Activated T-cell treated with anti-CD3 and anti-CD28 coated beads, Interleukin-2, amount 50 U/mL, for 4 hours (primary cell): ENCODE measurements at places on chromosomes 7 and 10. TPM values are rescaled to one million over a fixed set of nuclear protein-coding genes. Genes with fewer than 3 reads are reported as not detected.

DNA sequence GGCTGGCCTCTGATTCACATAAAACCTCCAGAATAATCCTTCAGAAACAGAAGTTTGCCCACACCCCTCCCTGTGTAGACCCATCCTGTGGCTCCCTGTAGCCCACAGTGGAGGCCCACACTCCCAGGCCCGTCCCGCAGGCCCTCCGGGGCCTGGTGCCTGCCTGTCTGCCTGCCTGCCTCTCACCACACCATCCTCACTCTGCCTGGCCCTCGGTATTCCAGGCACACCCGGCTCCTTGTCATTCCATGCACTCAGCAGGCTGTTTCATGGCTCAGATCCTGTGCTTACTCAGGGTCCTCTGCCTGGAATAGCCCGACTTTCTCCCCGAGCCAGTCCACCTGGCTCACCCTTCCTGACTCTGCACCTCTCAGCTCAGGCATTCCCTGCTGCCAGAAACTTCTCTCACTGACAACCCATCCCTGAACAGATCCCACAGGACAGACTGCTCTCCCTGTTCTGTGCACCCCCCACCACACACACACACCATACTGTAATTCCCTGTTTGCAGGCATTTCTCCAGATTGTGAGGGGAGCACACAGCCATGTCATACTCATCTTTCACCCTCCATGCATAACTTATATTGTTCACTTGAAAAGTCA is 498.0 kb upstream of the ZMIZ1 start:
- no peak for DNase-seq

DNA sequence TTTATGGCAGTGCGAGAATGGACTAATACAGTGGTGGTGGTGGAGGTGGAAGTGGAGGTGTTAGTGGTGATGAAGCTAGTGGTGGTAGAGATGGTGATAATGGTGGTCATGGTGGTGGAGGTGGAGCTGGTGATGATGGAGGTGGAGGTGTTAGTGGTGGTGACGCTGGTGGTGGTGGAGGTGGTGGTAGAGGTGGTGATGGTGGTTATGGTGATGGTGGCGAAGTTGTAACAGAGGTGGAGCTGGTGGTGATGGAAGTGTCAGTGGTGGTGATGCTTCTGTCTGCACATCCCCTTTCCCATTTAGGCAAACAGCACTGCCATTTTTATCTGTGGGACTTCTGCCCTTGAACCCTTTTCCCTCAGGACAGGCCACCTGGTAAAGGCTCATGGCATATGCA is 7.4 kb upstream of the PTPRN2 start:
- DNase-seq: no peak

DNA sequence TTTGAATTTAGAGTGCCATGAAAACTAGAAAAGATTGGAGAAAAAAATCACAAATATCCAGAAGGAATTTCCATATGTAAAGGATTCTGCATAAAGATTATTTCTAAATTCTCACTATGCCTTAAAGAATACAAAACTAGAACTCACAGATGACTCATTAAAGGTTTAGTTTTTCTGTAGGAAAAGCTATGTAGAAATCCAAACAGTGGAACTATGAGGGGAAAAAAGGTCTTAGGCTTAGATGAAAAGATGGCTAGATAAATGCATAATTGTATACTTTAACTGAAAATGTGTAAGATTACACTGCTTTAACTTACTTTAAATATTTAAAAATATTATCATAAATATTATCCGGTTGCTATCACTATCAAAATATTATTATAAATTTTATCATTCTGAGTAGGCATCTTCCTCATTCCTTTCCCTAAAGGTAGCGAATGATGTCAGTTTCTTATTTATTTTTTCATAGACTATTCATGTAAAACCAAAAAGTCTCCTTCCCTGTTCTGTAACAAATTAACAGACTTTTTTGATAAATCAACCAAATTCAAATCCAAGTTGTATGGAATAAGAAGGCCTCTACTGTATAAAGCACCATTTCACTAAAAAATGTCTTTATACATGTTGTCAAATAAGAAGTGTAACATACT is 69.1 kb upstream of the COMTD1 start:
- no peak for DNase-seq

GRCh38 chr10:128230401-128230800 is 104.2 kb upstream of the MKI67 start:
- DNase-seq: no peak

DNA sequence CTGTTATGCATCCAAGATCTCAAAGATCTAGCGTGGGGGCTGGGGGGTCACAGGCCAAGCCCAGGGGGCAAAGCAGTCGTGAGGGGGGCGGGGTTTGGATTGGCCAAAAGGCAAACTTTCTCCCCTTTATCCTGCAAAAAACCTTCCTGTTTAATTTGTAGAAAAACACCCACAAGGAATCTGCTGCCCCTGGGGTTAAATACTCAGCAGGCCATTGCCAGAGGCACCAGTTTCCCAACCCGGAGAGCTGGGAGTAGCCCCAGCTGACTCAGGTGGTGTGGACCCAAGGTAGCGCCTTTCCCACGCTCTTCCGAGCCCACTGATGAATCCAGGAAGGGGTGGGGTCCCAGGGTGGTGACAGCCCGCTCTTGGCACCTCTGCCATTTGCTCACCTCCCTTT is 21.4 kb downstream of the KCP start:
- no peak for DNase-seq

The MUC3A gene
- total RNA-seq: not detected

The FAM25A gene
- not detected for total RNA-seq

GRCh38 chr10:43074827-43075611 is 1.9 kb upstream of the RET start:
- DNase-seq: no peak

The LRRTM3 gene
- total RNA-seq: not detected

The LZTS2 gene
- 10.2 TPM for total RNA-seq

The PKD2L1 gene
- not detected for total RNA-seq

The CNTNAP2 gene
- total RNA-seq: not detected

GRCh38 chr7:128916643-128916915 is 6.1 kb upstream of the KCP start:
- no peak for DNase-seq

DNA sequence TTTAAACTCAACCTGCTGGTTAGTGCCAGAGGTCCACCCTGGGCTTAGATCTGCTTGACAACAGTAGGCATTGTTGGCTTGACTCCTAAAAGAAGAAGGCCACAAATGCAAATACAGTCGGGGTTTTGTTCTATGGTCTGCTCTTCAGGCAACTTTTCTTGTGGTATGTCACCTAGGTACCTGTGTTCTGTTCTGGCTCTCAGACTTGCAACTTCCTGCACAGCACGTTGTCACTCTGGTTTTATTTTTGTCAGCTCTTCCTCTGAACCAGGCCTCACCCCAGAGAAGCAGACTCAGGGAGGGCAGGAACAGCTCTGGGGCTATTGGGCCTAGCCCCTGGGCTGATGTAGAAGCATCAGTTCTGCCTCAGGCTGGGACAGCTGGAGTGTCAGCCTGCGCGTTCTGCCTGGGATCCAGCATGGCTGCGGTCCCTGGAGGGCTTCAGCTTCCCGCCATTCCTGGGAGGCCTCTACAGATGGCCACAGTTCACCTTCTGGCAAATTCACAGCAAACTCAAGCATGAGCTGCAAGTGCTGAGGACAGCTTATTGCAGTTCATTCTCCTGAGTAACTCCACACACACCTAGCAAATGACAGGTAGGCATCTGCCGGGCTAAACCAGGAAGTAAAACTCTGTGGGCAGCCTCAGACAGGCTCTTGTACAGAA is 11.0 kb upstream of the PDCD4 start:
- no peak for DNase-seq

GRCh38 chr7:40151504-40151903 is 16.7 kb downstream of the SUGCT start:
- DNase-seq: no peak

DNA sequence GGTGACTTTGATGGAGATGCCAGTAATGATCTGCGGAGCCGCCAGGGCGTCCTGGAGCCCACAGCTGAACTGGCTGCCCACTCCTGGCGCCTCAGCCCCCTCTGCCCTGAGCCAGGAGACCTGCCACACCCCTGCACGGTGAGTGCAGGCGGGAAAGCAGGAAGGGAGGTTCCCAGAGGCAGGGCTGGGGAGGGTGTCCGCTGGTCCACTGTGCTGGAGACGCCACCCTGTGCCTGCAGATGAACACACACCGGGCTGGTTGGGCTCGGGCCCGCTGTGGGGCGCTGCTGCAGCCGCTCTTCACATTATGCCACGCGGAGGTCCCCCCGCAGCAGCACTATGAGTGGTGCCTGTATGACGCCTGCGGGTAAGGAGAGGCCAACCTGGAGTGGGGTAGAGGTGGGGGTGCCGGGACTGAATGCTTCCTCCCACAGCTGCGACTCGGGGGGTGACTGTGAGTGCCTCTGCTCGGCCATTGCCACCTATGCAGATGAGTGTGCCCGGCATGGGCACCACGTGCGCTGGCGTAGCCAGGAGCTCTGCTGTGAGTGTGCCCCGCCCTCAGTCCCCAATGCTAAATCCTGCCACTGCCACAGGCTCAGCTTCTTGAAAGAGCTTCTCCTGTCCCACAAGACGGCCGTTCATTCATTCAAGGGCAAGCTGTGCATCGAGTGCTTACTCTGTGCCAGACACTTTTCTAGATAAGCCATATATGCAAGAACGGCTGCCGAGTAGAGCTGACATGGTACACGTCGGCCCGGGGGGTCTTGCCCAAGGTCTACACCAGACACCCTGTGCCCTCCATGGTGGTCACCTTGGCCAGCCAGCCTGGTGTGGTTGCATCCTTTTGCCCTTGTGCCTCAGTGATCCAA is 14.3 kb upstream of the ZNF467 start:
- DNase-seq: no peak

DNA sequence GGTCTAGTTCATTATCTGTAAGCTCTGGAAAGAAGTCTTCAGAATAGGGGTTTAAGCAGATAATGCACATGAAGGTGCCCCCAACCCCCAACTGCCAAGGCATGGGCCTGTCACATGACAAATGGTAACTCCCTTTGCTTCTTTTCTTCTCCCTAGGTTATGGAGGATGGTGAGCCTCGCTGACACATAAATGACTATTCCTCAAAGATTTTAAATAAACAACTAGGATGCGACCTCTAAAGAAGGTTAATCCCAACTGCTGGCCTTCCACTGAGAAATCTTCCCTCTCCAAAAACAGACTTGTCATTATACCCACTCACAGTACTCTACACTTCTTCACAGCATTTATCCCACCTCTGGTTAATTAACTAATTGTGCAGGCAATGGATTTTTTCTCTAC is 75.7 kb upstream of the FAM133B start:
- no peak for DNase-seq

- no peak for DNase-seq
Measured at GRCh38 chr10:12186323-12186722, 9.4 kb downstream of the NUDT5 start.

DNA sequence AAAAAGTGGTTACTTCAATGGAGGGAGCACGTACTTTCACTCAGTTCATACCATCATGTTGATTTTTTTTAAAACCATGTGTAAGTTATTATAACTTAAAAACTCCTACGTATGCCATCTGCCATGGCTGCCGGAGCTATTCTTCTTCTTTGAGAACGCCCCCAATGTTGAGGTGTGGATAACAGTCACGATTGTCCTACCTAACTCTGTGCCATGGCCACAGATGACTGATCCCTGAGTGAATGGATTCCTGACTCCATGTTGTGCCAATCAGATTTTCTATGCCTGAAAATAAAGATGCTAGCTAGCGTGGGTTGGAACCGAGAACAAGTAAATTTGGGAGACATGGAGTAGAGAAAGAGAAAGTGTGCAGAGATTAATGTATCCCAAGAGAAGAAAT is 5.3 kb downstream of the MCMBP start:
- no peak for DNase-seq

GRCh38 chr7:92010215-92010614 is 69.6 kb downstream of the AKAP9 start:
- DNase-seq: no peak
